ENCODE measurements at places on chromosomes 4 and X. TPM values are rescaled to one million over a fixed set of nuclear protein-coding genes. Genes with fewer than 3 reads are reported as not detected.

Gene SLC49A3
- polyA plus RNA-seq: 0.52 TPM

Gene PIGA
- 5.6 TPM for polyA plus RNA-seq

Gene SRPX
- 0.18 TPM for polyA plus RNA-seq

Gene PAGE2B
- not detected for polyA plus RNA-seq

Gene ENPEP
- polyA plus RNA-seq: not detected
